ENCODE measurements at places on chromosomes 12 and 14. TPM values are rescaled to one million over a fixed set of nuclear protein-coding genes. Genes with fewer than 3 reads are reported as not detected.

SPSB2 gene
- 7.2 TPM for total RNA-seq

CLEC6A gene
- not detected for total RNA-seq

CAPZA3 gene
- 0.24 TPM for total RNA-seq

KRT4 gene
- total RNA-seq = 0.96 TPM

ZDHHC22 gene
- total RNA-seq = not detected

ANO4 gene
- 0.43 TPM for total RNA-seq

EPYC gene
- not detected for total RNA-seq

DEPDC4 gene
- 1.7 TPM for total RNA-seq

TMPO gene
- total RNA-seq = 56.1 TPM

KRT6B gene
- total RNA-seq = 1,936 TPM

KLHDC1 gene
- total RNA-seq = 0.72 TPM

UBE3B gene
- 36.1 TPM for total RNA-seq

ASPG gene
- total RNA-seq = under 0.01 TPM

SMOC1 gene
- 15.8 TPM for total RNA-seq

KRT78 gene
- total RNA-seq = 1.3 TPM

RASAL1 gene
- total RNA-seq = 3.9 TPM

TTC6 gene
- total RNA-seq = 0.21 TPM

REP15 gene
- total RNA-seq = 0.72 TPM

FOXN4 gene
- not detected for total RNA-seq

TMEM179 gene
- not detected for total RNA-seq

PLBD1 gene
- total RNA-seq = 2.8 TPM

ACSS3 gene
- total RNA-seq = 2.9 TPM

CLEC14A gene
- 0.24 TPM for total RNA-seq

RBP5 gene
- not detected for total RNA-seq

VASH1 gene
- total RNA-seq = 1.2 TPM

TEAD4 gene
- total RNA-seq = 2.8 TPM

P2RX2 gene
- not detected for total RNA-seq

MYH6 gene
- not detected for total RNA-seq

TCL1B gene
- total RNA-seq = not detected

KRT85 gene
- total RNA-seq = not detected

OTUB2 gene
- 1.7 TPM for total RNA-seq

SIX4 gene
- total RNA-seq = 7.0 TPM

GLS2 gene
- 3.1 TPM for total RNA-seq

ARMH4 gene
- 1.4 TPM for total RNA-seq

PSMB11 gene
- not detected for total RNA-seq

ZNF839 gene
- 9.2 TPM for total RNA-seq

EMP1 gene
- total RNA-seq = 13.4 TPM

C14orf132 gene
- 0.21 TPM for total RNA-seq

SLC25A3 gene
- total RNA-seq = 597 TPM
